ENCODE measurements at places on chromosomes 3 and 15.

DNA sequence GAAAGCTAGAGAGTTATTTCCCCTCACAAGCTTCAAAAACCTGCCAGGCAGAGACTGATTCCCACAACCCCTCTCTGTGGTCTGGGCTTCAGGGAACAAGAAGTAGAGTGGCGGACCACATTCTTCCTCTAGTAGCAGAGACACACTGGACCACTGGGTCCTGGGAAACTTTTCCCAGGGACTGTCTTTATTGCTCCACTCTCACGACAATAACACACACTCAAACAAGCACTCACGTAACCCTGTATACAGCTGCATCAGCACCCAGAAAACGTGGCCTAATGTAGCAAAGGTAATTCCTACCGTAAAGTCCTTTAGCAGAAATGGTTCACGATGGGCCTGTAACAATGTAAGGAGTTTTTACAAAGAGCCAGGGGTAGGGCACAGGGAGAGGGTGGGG, 27.6 kb downstream of the CPOX start:
- no peak for DNase-seq

- no peak for DNase-seq
Measured at GRCh38 chr15:100966997-100967396, 47.8 kb downstream of the LRRK1 start.

GRCh38 chr3:185172086-185173049, 19.5 kb upstream of the C3orf70 start:
- no peak for DNase-seq

- DNase-seq = no peak
Measured at GRCh38 chr15:100291106-100291505, 50.7 kb downstream of the ADAMTS17 start.

- DNase-seq = no peak
Measured at GRCh38 chr3:10226293-10226692, 22.0 kb upstream of the TATDN2 start.

GRCh38 chr15:62450061-62450460, 285.0 kb upstream of the C2CD4B start:
- DNase-seq = no peak

- no peak for DNase-seq
Measured at GRCh38 chr3:86788371-86788770, 202.6 kb downstream of the VGLL3 start.

GRCh38 chr3:139715743-139716360, 38.1 kb upstream of the NMNAT3 start:
- no peak for DNase-seq

GRCh38 chr15:50053055-50053856, 65.8 kb downstream of the ATP8B4 start:
- no peak for DNase-seq

GRCh38 chr3:119402791-119403190, 60.6 kb downstream of the TMEM39A start:
- DNase-seq = no peak

- DNase-seq = no peak
Measured at GRCh38 chr15:58518626-58519025, 86.8 kb downstream of the LIPC start.

DNA sequence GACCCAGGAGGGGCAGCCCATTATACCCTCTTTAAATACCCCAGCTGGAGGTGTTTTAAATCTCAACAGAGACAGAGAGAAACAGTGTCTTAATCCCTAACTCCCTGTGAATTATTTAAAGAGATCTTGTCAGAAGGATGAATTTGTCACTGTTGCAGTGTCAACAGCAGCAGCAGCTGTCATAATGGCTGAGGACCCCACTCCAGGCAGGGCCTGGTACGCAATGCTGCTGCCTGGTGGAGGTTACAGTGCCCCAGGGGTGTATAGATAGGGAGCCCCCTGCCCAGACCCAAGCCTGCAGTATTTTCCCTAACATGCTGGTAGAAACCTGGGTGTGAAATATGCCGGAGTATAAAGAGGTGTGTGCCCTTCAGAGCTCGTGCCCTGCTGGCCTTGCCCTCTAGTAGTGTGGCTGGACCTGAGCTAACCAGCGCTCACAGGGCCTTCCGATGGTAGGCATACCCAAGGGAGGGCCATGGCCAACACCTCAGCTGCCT, 143.0 kb downstream of the EPHB1 start:
- no peak for DNase-seq

DNA sequence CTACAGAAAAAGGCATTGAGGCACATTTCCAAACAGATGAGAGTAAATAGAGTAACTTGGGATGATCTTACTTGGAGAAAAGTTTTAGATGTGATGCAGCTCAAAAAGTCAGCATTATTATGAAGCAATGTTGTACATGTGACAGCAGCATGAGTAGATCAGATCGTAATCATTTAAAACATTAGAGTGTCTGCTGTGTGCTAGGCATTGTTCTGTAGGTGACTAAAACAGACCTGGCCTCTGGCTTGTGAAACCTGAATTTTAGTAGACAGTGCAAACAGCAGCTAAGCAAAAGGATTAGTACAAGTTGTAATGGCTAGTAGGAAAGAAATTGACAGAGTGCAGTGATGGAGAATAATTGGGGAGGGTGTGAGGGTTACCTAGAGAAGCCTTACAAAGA, 15.1 kb downstream of the UBE2E1 start:
- no peak for DNase-seq

DNA sequence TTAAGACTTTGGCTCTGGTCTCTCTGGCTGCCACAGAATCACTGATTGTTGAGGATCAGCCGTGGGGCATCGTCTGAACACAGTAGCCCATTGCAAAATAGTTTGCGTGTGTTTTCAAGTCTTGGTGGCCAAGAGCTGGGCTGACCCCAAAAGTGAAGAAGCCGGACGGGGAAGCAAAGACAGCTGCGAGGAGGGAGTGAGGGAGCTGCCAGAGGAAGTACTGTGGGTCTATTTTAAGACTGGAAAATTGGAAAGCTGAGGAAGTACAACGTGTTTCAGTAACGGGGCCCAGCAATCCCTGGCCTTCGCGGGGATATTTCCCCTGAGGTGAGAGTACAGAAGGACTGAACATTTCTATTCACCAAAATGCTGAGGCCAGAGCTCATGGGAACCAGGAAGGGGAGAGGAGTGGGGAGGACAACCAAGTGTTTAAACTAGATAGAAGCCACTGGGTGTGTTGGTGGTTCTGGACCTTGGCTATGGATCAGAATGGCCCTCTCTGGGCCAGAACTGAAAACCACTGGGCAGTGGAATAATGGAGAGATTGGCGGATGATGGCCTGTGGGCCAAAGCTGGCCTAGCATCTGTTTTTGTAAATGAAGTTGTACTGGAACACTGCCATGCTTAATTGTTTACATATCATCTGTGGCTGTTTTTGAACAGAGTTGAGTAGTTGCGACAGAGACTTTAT, 34.1 kb upstream of the LIMD1 start:
- DNase-seq = no peak

DNA sequence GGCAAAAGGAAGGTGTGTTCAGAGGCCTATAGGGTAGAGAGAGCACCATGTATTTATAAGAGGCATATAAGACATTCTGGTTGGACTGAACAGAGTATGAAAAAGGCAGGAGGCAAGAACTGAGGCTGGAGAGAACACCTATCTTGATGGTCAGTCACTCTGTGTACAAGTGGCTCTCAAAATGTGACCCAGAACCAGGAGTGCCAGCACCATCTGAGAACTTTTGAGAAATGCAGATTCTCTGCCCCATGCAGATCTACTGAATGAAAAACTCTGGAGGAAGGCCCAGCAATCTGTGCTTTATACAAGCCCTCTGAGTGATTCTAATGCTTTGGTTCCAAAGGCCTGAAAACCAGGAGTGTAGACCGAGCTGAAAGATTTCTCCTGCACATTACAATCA, 324.0 kb upstream of the IL12A start:
- no peak for DNase-seq

DNA sequence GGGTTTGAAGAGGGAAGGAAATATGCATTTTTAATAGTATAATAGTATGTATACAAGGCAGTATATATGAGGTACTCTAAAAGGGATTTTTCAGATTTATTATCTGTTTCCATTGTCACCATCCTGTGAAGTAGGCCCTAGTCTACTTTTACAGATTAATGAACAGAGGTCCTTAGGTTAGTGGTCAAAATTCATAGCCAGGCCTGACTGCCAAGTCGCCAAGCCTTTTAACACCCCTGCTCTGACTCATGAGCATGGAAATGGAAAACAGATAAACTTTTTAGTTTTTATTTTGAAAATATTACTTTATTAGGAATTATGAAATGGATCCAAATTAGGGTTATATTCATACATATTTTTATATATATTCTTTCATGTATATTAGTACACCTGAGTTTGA, 146.9 kb downstream of the BBX start:
- no peak for DNase-seq

GRCh38 chr3:53022647-53023046, 23.2 kb downstream of the SFMBT1 start:
- no peak for DNase-seq

DNA sequence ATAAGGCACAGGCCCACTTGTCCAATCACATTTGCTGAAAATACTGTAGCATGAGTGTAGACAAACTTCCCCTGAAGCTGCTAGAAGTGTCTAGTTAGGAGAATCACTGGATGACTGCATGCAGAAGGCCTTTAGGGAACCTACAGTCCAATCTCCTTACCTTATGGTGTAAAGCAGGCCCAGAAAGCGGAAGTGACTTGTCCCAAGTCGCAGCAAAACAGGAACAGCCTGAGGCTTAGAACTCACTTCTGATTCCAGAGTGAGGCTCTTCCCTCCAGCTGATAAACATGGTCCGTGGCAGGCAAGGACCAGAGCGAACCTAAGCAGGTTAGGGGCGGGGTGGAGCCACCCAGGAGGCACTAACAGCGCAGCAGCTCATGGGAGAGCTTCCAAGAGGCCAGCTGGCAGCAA, 2.5 kb downstream of the GRAMD2A start:
- no peak for DNase-seq

GRCh38 chr3:171974986-171975837, 64.2 kb upstream of the FNDC3B start:
- DNase-seq = peak; percentile 44

DNA sequence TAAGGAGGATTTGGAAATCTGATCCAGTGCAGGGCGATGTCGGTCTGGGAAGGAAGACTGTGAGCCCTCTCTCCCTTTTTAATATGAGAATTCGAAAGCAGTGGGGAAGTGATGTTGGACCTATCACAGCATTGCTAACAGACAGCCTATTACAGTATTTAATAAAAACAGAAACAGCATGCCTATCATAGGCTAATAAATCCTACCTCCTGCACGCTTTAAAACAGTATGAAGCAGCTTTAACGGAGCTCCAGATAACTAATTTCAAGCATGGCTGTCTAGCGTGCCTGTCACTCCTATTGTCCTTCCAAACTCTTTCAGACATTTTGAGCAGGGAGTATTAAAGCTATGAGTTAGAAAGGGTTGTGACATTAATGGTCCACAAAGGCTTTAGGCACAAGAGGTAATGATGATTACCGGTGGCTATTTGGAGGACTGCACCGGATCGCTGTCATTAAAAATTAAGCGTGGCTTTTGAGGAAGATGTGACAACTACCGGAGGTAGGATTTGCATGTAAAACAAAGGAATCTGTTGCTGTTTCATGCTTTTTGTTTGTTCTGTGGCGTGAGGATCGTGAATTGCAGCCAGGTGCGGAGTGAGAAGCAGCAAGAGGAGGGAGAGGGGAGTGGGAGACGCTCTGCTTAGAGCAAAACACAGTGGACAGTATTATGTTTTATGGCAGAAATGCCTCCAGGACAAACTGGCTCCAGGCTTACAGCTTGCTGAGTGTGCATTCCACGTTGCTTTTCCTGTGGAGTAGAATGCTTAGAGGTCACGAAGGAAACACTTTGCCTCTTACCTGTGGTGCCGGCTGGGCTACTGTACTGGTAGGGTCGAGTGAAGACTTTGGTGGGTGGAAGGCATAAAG, at the start of gene KCNMB2:
Gene KCNMB2 (plus strand): TSS at position 226 of the 869 bp plus-strand sequence.
- DNase-seq = no peak

- no peak for DNase-seq
Measured at GRCh38 chr15:39869858-39870515, 50.1 kb downstream of the GPR176 start.

GRCh38 chr3:61594964-61595285, 33.6 kb downstream of the PTPRG start:
- no peak for DNase-seq

DNA sequence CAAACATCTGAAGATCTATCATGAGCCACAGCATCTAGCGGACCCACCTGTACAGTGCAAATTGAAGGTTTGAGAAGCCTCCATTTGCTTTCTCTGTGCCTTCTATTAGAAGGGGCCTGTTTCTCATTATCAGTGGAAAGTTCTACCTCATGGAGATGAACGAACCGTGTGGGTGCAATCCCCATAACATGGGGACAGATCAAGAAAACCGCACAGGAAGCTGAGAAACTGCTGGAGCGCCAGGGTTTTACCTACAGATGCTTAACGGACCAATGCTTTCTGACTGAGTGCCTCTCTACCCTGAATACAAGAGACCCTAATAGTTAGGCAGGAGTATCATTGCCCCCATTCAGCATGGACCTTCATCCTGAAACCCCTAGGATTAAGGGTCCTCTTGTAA, 53.5 kb downstream of the CYP19A1 start:
- no peak for DNase-seq

DNA sequence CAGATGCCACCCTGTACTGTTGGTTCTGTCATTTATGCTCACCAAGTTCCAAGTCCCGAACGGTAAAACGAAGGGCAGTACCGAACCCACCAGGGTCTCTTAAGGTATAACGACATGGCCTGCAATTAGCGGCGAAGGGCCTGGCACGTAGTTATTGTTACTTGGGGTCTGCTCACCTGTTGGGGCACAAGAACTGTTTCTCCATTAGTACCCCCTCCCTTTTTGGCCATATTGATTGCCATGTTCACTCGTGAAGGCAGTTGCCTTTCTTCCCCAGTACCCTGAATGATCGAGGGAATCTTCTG, 435 bp downstream of the IL17RB start:
- no peak for DNase-seq

DNA sequence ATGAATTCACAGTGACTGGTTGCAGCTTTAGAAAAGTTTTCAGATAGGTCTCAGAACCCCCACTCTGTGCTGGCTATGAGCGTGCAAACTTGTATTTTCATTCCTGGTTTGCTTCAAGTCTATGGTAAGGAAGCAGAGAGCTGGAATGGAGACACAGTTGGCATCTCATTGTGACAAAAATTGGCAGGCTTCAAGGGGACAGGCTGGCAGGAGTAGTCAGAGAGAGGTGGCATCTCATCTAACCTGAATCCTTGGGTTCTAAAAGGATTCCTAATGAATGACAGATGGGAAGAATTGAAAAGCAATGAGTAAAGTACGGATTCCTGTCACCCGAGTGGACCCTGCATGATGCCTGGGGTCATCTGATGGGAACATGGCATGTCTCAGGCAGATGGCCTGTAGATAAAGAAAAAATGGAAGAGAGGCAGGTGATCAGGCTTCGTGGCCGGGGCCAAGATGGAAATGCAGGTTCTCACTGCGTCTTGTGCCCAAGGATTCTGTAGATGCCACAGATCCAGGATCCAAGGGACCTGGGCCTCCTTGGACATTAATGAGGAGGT, 89.4 kb upstream of the ABHD17C start:
- DNase-seq = no peak

DNA sequence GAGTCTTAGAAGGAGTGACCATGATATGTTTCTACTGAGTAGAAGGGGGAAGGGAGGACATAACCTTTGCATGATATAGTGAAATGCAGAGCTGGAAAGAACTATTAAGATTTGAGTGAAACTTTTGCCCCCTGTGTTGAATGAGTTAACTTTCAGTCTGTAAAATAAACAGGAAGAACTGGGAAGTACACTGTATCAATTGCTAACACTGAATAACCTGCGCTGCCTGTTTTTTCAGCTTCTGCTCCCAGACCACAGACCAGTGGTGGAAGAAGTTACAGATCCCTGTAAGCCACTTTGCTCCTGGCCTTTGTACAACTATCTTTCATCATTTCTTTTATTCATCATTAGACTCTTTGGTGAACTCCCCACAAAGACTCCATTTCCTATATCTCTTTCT, 3.6 kb upstream of the LRCH3 start:
- no peak for DNase-seq

GRCh38 chr15:57158997-57159668, 217.2 kb upstream of the CGNL1 start:
- DNase-seq = no peak

Data from bone marrow (tissue), 2 donors.